ENCODE measurements at places on chromosomes 12 and 14.

- DNase-seq = no peak
Observed at GRCh38 chr14:90624732-90625400, 191.4 kb downstream of the TTC7B start.

DNA sequence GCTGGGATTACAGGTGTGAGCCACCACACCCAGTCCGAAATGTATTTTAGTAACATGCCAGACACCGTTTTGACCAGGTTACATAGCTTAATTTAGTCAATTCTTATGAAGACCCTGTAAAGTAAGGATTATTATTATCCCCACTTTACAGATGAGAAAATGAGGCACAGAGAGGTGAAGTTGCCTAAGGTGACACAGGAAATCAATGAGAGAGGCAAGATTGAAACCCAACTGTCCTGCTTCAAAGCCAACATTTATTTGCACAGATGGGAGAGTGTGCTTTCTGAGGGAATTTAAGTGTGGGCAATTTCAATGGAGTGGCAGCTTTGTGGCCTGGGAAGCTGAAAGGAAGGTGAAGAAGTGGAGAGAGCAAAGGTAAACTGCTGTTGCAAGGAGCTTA lies 19.1 kb upstream of the EPS8 start:
- DNase-seq = no peak

DNA sequence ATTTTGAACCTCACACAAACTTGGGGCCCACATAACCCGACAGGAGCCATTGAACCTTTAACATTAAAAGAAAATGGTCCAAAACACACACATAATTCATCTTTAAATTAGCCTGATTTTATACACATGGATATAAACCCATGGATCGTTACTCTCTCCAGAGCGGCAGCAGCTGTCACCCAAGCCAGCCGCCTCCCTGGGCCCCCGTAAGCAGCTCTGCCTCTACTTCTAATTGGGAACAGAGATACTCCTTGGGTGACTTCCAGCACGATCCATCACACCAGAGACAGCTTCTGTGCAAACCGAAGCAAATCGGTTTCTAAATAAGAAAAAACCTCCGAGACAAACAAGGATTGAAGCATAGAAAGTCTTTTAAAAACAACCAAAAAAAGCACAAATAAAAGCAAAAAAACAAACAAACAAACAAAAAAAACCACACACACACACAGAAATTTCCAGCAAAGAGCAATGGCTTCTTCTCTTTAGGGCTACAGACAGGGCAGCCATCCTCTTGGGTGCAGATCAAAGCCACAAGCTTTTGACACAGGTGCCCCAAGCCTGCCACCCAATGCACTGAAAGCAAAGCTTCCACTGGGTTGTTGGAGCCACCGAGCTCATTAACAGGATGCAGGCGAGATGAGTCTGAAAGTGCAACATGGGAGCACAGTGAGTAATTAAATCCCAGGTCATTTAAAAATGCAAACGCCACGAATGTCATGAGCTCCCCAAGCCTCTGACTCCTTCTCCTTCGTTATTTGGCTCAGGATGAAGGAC lies 156.9 kb downstream of the DPF3 start:
- DNase-seq = no peak

- no peak for DNase-seq
Observed at GRCh38 chr12:121423253-121423652, 23.3 kb downstream of the RNF34 start.

DNA sequence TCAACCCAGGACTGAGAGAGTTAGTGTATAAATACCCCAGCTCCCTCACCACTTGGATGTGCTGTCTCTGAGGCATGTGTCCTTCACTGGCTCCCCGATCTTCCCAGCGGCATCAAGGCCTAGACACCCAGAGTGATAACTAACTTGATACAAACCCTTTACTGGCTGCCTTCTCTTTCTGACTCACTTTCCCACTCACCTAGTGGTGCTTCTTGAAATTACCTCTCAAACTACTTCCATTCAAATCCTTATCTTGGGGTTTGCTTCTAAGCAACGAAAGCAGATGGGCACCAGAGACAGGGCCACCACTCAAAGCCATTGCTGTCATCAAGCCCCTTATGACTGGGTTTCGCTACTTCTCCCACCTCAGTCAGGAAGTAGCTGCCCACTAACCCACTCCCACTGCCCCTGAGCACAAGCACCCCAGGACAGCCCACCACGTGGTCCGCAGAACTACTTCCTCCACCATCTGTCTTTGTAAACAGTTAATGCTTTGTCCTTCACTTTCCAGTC lies 17.2 kb downstream of the ZFP36L1 start:
- DNase-seq = no peak

GRCh38 chr14:104806625-104807465 lies 5.9 kb downstream of the ZBTB42 start:
- DNase-seq = no peak

- no peak for DNase-seq
Observed at GRCh38 chr12:110937104-110937641, 16.8 kb upstream of the MYL2 start.

DNA sequence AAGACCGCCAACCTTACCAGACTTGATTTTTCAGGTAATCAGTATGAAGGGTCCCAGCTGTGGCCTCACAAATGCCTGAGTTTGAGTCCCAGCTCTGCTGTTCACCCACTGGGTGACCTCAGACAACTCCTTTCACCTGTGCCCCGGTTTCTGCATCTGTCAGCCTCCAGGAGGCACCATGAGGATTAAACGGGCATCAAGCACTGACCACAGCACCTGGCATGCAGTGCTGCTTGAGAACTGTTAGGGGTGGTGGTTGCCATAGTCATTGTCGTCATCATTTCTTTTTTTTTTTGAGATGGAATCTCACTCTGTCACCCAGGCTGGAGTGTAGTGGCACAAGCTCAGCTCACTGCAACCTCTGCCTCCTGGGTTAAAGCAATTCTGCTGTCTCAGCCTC lies 57.9 kb downstream of the PHETA1 start:
- no peak for DNase-seq

- no peak for DNase-seq
Observed at GRCh38 chr12:90013409-90013808, 304.8 kb upstream of the ATP2B1 start.

DNA sequence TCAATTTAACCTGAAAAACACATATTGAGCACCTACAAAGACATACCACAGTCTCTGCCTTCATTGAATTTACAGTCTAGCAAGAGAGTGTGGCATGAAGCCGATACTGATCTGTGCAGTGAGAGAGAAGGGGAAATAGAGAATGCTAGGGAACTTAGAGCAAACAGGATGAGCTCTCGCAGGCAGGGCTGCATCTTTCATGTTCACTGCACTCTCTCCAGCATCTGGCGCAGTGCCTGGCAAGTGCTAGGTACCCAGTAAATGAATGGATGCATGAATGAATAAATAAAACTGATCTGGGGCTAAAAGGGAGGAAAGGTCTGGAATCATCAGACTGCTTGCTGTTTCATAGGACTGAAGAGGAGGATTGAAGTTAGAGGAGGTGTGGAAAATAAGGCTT lies 256.5 kb upstream of the NPAS3 start:
- DNase-seq = no peak

GRCh38 chr12:40137252-40137651 lies 31.4 kb upstream of the SLC2A13 start:
- no peak for DNase-seq

- no peak for DNase-seq
Observed at GRCh38 chr12:121805171-121806008, 1.6 kb downstream of the SETD1B start.

DNA sequence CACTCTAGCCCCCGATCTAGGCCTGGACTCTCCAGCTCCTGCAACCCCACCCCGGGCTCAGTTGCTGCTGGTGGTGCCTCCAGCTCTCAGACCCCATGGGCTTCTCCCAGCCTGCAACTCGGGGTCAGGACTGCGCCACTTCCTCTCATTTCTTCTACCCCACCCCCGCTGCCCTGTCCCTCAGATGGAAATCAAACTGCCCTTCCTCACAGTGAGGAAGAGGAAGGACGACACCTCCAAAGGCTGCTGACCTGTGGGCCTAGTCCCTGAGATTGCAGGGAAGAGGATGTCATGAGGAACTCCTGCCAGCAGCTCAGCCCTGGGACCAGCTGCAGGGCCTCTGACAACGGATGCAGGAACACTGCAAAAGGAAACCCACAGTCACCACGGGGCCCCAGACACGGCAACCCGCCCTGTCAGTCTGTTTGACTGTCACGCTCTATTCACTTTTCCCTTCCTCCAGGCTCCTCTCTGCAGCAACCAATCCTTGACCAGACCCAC lies 29.3 kb upstream of the PNMA1 start:
- DNase-seq = no peak
